ENCODE measurements at places on chromosomes 11 and 22. TPM values are rescaled to one million over a fixed set of nuclear protein-coding genes. Genes with fewer than 3 reads are reported as not detected.

Gene LRRC10B
- total RNA-seq: under 0.01 TPM

Gene PGA4
- total RNA-seq: 0.32 TPM

Gene GAL3ST3
- total RNA-seq: 0.32 TPM

Gene PHF21B
- total RNA-seq: not detected

Gene FZD4
- total RNA-seq: 29.6 TPM
